ENCODE measurements at places on chromosomes 5 and 9.

GRCh38 chr9:88458716-88459465, 70.6 kb downstream of the SPIN1 start:
- DNase-seq: no peak

GRCh38 chr5:55636177-55636576, 75.9 kb downstream of the SLC38A9 start:
- DNase-seq: no peak

DNA sequence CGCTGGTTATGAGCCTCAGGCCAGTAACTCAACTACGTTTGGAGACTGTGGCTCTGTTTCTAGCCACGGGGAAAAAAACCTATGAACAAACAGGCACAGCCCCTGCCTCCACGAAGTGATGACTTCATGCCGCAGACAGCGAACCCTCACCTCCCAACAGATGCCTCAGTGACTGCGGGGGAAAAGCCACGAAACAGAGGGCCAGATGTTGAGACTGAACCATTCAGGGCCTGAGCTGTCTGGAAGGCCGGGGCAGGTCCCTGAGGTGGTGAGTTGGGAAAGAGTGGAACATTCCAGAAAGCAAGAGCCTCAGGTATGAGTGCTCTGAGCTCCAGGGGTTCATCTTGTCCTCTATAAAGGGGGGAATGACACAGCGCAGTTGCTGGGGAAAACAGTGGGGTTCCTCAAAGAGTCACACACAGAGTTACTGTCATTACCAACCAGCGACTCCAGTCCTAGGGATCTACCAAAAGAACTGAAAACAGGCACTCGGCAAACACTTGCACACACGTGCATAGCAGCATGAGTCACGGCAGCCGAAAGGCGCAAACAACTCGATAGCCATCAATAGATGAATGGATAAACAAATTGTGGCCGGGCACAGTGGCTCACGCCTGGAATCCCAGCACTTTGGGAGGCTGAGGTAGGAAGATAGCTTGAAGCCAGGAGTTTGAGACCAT, 15.3 kb downstream of the PLPP7 start:
- DNase-seq: no peak

GRCh38 chr9:22863736-22864135, 417.1 kb downstream of the DMRTA1 start:
- peak; percentile 82 for DNase-seq

DNA sequence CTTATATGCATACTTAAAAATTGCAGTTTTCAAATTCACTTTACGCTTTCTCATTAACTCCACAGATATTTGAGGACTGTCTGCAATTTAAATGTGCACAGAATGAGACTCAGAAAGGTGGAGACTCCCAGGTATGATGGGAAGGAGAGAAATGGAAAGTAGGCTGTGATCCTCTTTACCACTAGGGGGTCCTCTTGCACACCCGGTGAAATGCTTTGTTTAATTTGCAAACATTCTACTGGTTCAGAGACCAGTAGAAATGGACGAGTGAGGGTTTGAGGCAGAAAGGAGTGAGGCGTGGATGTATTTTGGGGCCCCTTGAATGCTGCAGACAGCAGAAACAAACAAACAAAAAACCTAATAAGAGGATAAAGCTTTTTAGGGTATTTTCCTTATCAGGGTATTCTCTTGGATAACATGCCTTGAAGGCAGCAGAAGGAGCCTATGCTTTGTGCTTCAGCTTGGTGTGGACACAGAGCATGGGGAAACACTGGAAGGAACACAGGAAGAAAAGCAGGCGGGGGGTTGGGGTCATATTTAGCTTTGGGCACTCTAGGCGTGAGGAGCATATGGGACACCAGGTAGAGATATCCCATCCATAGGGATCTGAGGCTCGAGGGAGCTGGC, 410.1 kb downstream of the DMRT2 start:
- DNase-seq: no peak

DNA sequence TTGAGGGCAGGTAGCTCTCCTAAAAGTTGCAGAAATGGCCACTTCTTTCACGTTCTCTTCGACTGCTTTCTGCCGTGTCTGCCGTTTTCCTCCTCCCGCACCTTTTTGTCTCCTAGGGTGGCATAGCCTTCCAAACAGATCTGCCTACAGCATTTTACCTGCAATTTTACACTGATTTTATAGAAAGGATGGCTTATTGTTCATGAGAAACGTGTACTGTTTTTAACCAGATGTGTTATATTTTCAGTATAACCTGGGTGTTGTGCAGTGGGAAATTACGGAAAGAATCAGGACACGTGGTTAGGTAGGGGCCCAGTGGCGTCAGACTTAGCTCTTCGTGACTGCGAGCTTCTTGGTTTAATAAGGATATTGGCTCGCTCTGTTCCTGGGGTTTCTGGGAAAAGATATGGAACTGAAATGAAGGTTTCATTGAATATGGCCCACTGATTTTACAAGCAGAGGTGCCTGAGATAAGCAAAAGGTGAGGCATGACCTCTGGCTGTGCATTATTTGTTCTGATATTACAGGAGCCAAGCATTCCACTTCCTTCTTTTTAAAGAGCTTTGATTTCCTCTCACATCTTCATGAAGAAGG, 43.7 kb upstream of the PRSS3 start:
- no peak for DNase-seq

GRCh38 chr5:58872670-58873273, 289.9 kb downstream of the RAB3C start:
- no peak for DNase-seq

- DNase-seq: no peak
Observed at GRCh38 chr9:106866243-106866642, 3.3 kb downstream of the ZNF462 start.

GRCh38 chr5:40223884-40224402, 455.8 kb upstream of the PTGER4 start:
- no peak for DNase-seq

GRCh38 chr5:128305341-128305740, 221.8 kb downstream of the SLC12A2 start:
- DNase-seq: no peak

DNA sequence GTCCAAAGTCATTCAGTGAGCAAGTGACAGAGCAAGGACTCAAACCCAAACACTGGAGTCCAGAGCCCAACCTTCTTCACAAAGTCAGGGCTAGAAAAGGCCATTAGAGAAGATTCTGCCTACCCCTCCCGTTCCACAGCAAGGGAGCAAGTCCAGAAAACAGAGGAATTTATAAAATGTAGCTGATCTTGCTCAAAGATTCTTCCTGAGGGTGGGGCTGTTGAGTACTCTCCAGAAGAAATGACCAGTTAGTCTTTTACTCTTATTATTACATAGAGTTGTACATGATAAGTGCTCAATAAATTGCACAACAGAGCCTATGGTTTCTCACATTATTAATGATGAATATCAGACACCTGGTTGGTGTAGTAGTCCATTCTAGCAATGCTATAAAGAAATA, 39.3 kb upstream of the HMHB1 start:
- DNase-seq: no peak

DNA sequence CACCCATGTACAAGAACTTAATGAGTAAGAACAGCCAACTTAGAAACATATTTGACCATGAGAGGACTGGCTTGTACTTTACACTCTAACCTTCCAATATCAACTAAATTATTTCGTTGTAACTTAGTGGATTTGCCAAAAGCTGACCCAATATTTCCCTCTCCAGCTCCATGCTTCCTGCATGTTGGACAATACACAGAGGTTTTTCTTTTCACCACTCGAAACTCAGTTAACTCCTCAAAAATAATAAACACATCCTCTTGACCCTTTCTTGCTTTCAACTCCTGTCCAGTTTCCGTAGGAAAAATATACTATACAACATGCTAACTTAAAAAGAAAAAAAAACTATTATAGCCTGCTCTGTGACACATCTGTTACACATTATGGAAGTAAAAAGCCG, 188.9 kb downstream of the MPDZ start:
- DNase-seq: no peak

DNA sequence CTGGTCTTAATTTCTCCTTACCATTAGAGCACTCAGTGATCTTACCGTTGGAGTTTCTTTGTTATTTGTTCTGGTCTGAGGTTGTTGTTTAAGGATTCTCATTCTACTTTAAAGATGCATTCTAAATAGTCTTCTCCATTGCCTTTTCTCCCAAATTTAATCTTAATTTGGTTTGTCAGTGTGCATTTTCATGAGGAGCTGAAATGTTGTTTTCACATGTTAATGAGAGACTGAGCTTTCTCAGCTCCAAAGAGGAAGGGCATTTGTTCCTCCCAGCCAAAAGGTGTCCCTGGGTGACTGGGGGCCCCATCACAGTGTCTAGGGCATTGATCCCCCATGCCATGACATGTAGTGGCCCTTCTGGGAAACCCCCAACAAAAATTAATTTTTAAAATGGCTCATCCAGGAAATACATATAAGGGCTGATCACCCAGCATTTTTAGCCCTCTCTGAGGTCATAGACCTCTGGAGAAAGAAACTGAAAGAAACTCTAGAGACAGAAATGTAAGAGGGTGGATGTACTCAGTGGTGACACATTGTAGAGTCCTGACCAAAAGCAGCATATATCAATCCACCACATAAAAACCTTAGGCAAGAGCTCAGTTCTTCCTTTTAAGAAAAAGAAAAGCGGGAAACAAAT, 240.4 kb upstream of the RAI14 start:
- no peak for DNase-seq

DNA sequence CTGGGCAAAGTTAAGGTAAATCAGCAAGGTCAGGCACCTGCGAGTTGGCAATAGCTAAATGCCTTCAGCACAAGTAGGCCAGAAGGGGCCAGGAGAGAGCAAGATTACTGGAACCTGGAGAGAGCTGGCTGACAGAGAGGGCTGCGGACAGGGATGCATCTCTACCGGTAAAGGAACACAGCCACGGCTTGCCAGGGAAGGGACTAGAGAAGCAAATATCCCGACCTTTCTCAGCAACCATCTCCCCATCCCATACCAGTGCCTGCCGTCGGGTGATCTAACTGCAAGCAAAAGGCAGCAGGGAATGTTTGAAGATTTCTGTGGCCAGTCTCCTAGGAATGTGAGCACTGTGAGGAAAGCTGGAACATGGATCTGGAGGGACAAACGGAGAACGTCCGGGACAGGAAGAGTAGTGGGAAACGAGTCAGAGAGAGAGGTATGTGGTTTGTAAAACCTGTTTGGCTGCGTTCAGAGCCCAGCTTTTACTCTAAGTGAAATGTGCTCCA, 15.9 kb upstream of the ABLIM3 start:
- DNase-seq: peak; percentile 52

- DNase-seq: no peak
Observed at GRCh38 chr9:123680352-123680751, 249.6 kb downstream of the DENND1A start.

DNA sequence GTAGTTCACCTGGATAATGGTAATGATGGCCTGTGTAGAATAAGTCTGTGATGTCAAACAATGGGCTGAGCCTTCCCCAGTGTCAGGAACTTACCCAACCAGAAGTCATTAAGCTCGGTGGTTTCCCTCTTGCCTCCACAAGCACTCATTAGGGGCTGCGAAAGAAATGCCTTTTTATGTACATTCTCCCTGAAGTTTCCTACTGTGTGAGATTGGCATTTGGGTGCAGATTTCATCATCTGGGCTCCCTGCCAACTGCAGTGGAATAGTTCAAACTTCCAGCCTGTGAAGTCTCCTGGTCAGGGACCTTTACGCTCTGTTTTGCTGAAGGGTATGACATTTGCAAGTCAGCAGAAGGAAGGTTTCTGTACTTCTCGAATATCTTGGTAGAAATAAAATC, 41.6 kb upstream of the TMEM215 start:
- DNase-seq: peak; percentile 52

DNA sequence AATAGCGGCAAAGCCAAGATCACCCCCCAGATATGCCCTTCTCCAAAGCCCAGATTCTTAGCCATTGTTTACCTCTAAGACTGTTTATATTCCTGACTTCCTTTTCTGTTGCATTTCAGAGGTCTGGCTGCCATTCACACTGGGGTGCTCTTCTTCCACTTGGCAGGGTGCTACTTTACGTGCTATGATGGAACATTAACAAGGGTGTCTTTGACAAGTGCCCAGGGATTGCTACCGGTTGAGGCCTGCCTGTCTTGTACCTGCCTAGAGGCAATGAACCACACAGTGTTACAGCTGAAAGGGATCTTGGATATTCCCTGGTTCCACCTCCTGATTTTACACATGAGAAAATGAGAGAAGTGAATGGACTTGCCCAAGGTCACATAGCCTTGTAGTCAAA, 352.1 kb upstream of the KIF2A start:
- no peak for DNase-seq

- no peak for DNase-seq
Observed at GRCh38 chr5:142316051-142316450, 8.8 kb downstream of the SPRY4 start.

DNA sequence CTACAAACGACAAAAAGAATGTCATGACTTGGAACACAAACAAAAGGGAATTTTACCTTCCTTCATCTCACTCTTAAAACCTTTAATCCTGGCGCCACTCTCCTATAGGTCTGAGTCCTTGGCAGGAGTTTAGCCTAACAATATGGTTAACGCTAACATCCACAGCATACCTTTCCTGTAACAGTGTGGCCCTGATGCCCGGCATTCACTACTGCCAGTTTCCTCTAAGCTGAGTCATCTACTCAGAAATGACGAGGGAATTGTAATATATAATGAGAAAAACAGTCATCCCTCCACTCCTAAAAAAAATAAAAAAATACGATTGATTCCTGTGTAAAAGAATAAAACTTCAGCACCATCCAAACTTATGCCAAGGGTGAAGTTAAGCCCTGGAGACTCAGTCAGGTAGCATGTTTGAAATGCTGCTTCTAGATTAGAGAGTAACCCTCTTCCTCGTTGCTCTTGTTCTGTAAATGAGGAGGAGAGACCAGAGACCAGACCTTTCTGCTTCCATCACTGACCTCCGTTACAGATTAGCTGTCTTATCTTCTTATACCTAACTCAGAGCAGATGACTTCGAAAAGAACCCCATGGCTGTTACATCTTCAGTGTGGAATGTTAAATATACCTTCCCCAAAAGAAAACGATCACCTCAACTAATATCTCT, 37.4 kb downstream of the CCDC125 start:
- DNase-seq: peak; percentile 14

- DNase-seq: peak; percentile 9
Observed at GRCh38 chr5:6682239-6682638, 31.0 kb upstream of the TENT4A start.

GRCh38 chr5:88322785-88323184, 54.1 kb upstream of the TMEM161B start:
- DNase-seq: no peak

GRCh38 chr9:79390781-79391770, 180.7 kb upstream of the TLE4 start:
- no peak for DNase-seq

DNA sequence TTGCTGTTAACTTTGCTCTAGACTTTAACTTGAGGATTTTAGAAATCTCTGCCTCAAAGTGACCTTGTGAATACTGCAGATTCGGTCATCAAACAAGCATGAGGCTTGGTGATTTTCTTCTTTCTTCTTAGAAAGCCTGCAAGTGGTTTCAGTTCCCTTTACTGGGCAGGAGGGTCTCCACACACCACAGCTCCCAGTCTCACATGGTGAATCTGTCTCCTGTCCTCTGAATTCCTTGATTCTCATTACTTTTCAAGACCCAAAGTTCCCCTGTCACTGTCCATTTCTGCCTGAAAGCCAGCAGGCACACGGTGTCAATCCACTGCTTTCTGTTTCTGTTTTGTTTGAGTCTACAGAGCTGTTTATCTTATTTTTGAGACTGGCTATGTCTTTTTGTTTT, 14.1 kb downstream of the HSPB3 start:
- DNase-seq: no peak

GRCh38 chr9:16266648-16267276, 603.7 kb downstream of the BNC2 start:
- DNase-seq: peak; percentile 13

- no peak for DNase-seq
Observed at GRCh38 chr9:26243029-26243697, 564.9 kb upstream of the TUSC1 start.

Data from neural progenitor cell (in vitro differentiated cells).